Stimulated activated CD4-positive, alpha-beta T cell treated with anti-CD3 and anti-CD28 coated beads, Interleukin-12 subunit alpha, Interleukin-12 subunit beta, amount 100 ng/mL, for 48 hours (primary cell): ENCODE measurements at places on chromosomes 6 and 20.

GRCh38 chr6:537114-537513 lies 119.8 kb downstream of the HUS1B start:
- DNase-seq, result no peak

DNA sequence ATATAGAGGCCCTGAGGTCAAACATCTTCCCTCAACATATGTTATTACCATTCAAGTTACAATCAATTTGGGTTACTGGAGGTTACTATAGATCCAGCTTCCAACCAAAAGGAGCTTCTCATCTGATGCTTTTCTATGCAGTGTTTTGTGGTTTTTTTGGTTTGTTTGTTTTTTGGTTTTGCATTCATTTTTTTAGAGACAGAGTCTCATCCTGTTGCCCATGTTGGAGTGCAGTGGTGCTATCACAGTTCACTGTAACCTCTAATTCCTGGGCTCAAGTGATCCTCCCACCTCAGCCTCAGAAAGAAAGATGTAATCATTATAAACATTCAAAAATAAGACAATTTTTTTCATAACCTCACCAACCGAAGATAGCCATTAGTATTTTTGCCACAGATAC lies 124.4 kb upstream of the JARID2 start:
- no peak for DNase-seq

DNA sequence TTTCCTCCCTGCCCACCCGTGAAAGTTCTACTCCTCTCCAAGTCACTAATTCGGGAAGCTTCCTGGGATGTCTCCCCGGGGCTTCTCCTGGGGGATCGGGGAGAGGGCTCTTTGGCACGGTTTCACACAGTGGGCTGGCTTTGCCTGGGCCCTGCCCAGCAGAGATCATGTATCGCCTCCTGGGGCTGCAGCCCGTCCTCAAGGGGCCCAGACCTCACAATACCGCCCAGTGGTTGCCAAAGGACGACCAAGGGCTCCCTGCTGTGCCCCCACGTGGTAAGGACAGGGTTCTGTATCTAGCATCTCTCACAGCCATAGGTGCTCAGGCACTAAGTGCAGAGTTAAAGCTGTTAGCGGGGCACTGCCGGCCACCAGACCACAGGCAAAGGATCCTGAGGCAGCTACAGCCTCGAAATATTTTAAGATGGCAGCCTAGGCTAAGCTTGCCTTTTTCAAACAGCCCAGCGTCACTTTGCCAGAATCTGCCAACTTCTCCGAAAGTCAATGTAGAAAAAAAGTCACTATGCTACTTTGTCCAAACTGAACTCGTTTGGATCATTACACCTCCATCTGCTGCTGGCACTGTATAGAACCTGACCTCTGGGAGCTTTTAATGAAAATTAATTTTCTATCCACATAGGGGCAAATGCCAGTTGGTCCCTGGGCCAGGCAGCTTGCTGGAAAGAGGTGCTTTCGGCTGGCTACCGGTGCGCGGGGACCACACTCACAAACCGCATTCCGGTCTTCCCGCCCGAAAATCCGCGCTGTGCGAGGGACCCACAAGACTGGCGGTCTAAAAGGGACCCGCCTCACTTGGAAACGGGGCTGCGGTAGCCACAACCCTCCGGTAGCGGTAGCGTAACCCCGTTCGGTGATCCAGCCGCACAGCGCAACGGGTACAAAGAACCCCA lies 1.3 kb upstream of the NNAT start:
- DNase-seq, result no peak

GRCh38 chr6:42532038-42532669 lies 31.7 kb upstream of the UBR2 start:
- peak; percentile 31 for DNase-seq

GRCh38 chr6:105810922-105811482 lies 275.1 kb upstream of the PRDM1 start:
- no peak for DNase-seq

GRCh38 chr20:1263853-1264252 lies 2.2 kb upstream of the SNPH start:
- DNase-seq, result no peak

- DNase-seq, result no peak
These were observed 6.1 kb upstream of the AFG1L start for GRCh38 chr6:108288742-108289141.

DNA sequence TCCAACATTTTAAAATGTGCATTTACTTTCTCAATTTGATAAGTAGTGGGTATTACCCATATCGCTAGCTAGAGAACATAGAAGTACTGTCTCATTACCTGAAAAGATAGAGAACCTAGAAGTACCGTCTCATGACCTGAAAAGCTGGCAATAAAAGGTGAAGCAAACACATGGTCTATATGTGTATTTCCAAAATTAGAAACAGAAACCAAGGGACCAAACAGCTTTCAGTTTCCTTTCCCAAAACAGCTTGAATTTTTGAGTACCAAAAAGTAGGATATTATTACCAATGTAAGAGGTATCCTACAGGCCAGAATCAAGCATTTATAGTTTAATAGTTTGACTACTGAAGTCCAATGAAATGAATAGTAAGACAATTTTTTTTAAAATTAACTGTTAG lies 77.2 kb downstream of the KIF13A start:
- DNase-seq, result no peak

DNA sequence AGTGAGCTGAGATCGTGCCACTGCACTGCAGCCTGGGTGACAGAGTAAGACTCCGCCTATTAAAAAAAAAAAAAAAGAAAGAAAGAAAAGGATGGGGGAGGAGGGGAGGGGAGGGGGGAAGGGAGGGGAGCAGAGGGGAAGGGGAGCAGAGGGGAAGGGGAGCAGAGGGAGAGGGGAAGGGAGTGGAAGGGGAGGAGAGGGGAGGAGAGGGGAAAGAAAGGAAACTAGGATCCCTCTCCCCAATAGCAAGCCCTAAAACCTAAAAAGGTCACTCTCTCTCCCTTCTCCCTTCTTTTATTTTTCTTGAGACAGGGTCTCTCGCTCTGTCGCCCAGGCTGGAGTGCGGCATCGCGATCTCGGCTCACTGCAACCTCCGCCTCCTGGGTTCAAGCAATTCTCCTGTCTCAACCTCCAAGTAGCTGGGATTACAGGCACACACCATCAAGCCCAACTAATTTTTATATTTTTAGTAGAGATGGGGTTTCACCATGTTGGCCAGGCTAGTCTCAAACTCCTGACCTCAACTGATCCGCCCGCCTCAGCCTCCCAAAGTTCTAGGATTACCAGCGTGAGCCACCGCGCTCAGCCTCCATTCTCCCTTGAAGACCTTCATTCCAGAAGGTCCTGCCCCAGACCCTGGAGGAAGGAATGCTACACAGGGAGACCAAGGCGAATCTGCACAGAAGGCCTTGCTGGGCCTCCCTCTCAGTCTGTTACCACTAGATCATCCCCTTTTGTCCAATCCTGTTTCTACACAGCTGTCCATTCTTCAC lies 45.8 kb upstream of the PIM1 start:
- no peak for DNase-seq

- DNase-seq, result no peak
These were observed 236.6 kb downstream of the SLC24A3 start for GRCh38 chr20:19449051-19449450.

DNA sequence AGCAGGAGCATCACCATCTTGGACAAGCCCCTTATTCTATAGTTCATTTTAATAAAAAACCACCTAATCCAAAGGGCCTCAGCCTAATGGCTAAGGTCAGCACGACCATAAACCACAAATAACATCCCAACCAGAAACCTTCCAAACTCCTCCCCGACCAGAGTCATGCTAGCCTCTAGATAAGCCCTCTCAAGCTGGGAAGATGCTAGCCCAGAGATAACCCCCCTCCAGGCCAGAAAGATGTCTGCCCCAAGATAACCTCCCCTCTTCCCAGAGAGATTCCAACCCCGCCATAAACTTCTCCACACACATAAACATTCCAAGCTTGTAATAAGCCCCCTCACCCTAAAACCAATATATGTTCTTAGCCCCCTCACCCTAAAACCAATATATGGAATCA lies 38.5 kb upstream of the OR14J1 start:
- no peak for DNase-seq

- no peak for DNase-seq
These were observed 107.4 kb downstream of the COL19A1 start for GRCh38 chr6:69973763-69974162.

- DNase-seq, result no peak
These were observed 22.1 kb upstream of the RALGAPA2 start for GRCh38 chr20:20734475-20734948.

GRCh38 chr20:3221398-3222226 lies 12.3 kb downstream of the ITPA start:
- no peak for DNase-seq

GRCh38 chr6:34602318-34603111 lies 46.4 kb upstream of the SPDEF start:
- DNase-seq, result no peak

GRCh38 chr6:68747110-68747790 lies 112.2 kb downstream of the ADGRB3 start:
- DNase-seq, result no peak

- DNase-seq, result no peak
These were observed 21.9 kb downstream of the FAM217A start for GRCh38 chr6:4057036-4057435.

- DNase-seq, result no peak
These were observed 19.6 kb downstream of the ANGPT4 start for GRCh38 chr20:896501-897025.

DNA sequence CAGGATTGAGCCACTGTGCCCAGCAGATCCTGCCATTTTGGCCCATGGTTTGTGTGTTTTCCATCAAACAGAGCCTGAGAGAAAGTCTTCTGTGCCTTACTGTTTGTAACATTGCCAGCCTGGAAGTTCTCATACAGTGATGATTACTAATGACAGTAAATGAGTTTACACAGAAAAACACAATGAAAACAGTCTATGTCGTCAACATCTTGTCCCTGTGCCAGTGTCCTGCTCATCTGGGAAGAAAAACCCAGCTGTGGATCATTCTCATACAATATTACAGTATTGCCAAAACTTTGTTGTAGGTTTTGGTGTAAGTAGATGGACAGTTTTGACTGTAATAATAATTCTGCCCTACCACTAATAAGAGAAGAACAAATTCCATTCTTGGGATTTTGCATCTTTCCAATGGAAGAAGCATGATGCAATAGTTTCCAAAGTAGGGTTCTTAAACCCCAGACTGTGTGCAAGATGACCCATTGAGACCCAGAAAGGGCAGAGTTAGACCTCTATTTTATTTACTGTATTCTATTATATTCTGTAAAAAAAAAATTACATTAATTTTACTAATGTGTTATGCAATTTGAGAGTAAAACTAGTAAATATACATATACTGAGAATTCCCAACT lies 135.0 kb upstream of the JARID2 start:
- no peak for DNase-seq

- no peak for DNase-seq
These were observed 186.9 kb upstream of the GMDS start for GRCh38 chr6:2432292-2432691.

- no peak for DNase-seq
These were observed 416 bp downstream of the RSPH4A start for GRCh38 chr6:116616737-116617053.

DNA sequence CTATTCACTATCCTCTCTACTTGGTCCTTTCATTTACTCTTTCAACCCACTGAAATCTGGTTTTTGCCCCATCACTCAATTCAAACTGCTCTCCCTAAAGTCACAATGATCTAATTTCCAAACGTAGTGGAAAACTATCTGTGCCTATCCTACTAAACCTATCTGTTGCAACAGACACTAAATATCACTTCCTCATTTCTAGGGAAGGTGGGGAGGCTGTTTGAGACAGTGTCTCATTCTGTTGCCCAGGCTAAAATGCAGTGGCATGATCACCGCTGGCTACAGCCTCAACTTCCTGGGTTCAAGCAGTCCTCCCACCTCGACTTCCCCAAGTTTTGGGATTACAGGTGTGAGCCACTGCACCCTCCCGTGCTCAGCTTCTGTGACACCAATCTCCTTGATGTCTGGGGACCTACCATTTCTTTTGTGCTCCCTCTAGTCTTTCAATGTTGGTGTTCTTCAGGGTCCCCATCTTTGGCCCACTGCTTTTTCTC lies 8.8 kb downstream of the RANBP9 start:
- no peak for DNase-seq
